ENCODE measurements at places on chromosomes 2 and 18.

DNA sequence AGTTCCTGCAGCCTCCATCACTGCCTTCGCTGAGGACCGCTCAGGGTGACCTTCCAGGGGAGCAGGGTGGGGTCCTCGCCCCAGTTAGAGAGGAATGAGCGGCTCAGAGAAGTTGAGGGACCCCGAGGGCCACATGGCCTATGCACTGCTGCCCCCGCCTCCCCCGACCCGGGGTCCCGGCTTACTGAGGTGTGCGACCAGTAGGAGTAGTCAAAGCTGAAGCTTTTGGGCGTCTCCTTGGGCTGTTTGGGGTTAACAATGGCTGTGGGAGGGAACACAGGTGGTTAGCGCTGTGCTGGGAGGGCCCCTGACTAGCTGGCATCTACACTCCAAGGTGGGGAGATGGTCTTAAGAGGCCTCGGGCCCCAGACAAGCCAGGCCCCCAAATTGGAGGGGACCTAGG, 31.0 kb downstream of the KIF1A start:
- no peak for DNase-seq

GRCh38 chr2:58634653-58635370, 393.7 kb upstream of the FANCL start:
- no peak for DNase-seq

- no peak for DNase-seq
Measured at GRCh38 chr2:81513328-81513727, 1208.8 kb upstream of the LRRTM1 start.

GRCh38 chr2:101089419-101089818, 61.8 kb downstream of the TBC1D8 start:
- DNase-seq, result no peak

GRCh38 chr2:28658369-28658768, 93.3 kb upstream of the PPP1CB start:
- DNase-seq, result peak; percentile 64

- DNase-seq, result peak; percentile 34
Measured at GRCh38 chr2:66874411-66874810, 439.5 kb downstream of the MEIS1 start.

- no peak for DNase-seq
Measured at GRCh38 chr18:36814994-36815393, 13.8 kb downstream of the TPGS2 start.

DNA sequence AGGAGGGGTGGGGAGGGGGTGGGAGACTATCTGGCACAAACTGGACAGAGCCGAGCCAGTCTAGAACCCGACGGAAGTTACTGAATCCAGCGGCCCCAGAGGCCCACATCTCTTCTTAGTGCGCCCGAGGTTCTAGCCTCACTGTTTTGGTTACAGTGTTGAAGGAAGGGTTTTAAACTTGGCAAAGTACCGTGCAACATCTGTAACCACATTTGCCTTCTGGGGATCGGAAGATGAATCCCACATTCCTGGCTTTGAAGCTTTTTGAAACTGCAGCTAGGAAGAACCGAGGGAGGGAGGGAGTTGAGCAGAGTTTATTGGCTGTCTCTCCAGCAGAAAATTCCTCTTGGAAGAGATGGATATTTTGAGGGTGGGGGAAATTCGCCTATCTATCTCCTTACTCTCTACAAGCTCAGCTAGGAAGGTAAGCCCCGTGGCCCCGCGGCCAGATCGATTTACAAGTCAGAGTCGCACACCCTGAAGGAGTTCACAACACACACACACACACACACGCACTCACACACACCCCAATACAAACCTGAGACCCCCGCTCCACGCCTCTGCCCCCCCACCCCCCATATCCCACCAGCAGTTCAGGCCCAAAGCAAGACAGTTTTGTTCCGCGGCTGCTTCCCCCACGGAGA, 1.0 kb downstream of the ACVR1 start:
- peak; percentile 98 for DNase-seq

DNA sequence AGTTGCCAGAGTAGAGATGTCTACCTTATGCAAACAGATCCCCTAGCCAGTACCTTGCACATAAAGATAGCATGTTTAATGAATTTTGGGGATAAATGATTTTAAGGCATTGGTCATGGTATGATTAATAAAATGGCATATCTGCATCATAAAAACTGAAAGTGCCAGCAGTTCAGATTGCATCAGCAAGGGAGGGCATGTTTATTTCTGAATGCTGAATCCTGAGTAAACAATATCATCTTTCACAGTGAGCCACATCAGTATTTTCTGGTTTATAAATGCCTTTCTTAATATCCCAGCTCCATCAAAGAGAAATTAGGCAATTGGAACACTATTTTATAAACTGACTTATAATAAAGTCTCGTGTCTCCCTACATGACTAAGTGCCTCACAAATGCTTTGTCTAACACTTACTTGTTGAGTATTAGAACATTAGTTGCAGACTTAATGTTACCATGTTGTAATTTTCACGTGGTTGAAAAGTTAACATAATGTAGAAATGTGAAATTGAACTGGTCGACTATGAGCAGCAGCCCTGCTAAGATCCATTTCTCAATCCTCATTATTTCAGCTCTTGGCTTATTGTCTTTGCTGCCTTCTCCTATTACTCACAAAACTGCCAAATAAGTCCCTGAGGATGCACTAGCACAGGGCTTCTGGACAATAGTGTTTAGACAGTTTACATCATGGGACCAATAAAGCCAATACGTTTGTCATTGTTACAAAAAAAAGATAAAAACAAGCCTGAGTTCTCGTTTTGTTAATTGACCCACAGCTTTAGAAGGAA, 48.0 kb downstream of the LANCL1 start:
- DNase-seq, result no peak

DNA sequence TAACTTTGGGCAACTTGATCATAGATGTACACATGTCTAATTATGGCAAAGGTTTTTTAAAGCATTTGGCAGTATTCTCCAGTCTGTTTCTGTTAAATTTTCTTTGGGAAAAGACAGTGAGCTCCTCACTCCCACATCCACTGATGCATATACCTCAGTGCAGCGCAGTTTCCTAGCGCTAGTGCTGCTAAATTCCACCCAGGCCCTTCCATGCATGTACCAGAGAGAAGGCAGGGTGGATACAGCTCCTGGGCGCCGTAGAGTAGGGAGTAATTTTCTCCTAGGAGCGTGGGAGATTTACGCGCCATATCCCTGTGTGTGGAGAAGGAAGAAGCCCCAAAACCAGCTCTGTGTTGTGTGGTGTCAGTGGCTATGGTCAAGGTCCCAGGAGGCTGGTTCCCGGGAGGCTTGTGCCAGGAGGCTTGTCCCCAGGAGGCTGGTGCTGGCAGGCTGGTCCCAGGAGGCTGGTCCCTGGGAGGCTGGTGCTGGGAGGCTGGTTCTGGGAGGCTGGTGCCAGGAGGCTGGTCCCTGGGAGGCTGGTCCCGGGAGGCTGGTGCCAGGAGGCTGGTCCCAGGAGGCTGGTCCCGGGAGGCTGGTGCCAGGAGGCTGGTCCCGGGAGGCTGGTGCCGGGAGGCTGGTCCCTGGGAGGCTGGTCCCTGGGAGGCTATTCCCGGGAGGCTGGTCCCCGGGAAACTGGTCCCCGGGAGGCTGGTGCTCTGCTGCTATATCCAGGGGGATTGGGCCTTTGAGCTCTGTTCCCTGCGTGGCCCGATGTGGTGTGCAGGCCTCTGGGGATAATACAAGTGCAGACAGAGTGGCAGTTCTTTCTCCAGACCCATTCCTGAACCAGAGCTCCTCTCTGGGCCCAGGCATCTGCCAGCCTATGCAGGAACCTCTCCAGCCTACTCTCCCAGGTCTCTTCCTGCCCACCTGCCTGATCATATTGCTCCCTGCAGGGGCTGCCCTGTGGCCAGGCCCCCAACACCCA, 161.2 kb downstream of the SEPTIN10 start:
- DNase-seq, result no peak
